ENCODE measurements at places on chromosomes 2 and 18.

DNA sequence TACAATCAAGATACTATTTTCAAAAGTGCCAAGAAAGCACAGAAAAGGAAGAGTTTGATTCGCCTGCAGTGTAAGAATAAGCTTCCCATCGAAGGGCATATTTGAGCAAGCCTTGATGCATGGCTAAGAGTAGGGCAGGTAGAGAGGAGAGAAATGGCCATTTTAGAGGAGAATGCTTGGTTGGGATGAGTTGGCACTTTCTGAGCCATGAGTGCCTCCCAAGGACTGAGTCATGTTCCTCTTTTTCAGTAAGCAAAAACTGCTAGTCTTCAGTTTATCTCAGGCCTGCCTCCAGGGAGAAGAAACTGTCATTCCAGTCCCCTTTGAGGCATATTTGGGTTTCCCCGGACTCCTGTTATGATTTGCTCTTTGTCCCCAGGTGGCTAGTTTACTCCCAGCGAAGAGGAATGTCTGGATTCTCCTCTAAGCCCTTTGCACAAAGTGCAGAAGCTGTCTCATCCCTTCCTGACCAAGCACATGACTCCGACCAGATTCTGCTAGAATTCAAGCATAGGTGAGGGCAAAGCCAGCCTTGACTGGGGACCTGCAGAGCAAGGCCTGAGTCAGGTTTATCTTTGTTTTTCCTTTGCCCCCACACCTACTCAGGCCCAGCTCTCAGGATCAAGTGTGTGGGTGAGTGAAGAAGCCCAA lies 115.2 kb downstream of the TTC32 start:
- DNase-seq, result no peak

DNA sequence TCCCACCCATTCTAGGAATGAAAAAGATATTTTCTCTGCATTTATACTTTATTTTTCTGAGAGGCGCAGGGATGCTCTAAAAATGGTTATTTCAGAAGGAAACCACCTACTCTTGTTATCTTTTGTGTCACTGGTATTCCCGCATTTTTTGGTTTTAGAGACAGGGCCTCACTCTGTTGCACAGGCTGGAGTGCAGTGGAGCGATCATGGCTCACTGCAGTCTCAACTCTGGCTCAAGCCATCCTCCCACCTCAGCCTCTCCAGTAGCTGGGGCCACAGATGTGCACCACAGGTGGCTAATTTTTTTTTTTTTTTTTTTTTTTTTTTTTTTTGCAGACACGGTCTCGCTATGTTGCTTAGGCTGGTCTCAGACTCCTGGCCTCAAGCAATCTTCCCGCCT lies 135.9 kb downstream of the NCK2 start:
- no peak for DNase-seq

DNA sequence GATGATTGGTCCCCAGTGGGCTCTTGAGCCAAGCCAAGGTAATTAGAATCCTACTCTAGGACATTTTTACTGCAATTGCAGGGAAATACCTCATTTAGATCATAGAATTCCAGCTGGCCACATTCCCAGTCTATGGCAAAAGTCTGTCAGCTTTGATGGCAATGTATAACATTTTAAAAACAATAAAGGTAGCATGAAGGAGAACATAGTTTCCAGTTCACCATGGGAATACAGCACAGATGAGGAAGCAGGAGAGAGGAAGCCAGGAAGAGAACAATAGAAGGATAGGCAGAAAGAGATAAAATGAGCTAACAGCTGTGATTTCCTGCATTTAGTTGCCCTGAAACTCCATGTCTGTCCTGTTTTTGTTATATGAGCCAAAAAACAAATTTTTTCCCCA lies 897.3 kb upstream of the DDX18 start:
- DNase-seq, result no peak

DNA sequence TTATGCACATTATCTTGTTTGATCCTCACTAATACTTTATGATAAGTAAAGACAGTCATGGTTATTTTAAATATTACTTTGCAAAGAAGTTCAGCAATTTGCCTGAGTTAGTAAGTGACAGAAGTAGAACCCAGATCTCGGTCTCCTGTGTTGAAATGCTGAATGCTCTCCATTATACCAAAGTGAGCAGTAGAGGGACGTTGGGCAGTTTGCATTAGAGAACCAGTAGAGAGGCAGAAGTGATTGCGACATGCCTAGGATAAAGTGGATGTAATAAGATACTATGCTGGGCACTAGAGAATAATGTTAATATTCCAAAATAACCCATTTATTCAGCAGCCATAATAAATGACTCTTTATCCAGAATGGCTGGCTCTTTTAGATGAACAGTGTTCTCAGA lies 201.0 kb downstream of the PMAIP1 start:
- DNase-seq, result no peak

- DNase-seq, result no peak
Measured at GRCh38 chr2:95315801-95316411, 18.8 kb downstream of the KCNIP3 start.

- no peak for DNase-seq
Measured at GRCh38 chr2:235705296-235705695, 211.5 kb downstream of the AGAP1 start.

GRCh38 chr2:42920446-42921146 lies 128.2 kb upstream of the HAAO start:
- DNase-seq, result no peak

- DNase-seq, result no peak
Measured at GRCh38 chr2:232085826-232086425, 124.4 kb downstream of the DIS3L2 start.

- no peak for DNase-seq
Measured at GRCh38 chr2:127407661-127408003, 10.6 kb upstream of the PROC start.

GRCh38 chr18:73900106-73900835 lies 247.4 kb downstream of the FBXO15 start:
- no peak for DNase-seq

DNA sequence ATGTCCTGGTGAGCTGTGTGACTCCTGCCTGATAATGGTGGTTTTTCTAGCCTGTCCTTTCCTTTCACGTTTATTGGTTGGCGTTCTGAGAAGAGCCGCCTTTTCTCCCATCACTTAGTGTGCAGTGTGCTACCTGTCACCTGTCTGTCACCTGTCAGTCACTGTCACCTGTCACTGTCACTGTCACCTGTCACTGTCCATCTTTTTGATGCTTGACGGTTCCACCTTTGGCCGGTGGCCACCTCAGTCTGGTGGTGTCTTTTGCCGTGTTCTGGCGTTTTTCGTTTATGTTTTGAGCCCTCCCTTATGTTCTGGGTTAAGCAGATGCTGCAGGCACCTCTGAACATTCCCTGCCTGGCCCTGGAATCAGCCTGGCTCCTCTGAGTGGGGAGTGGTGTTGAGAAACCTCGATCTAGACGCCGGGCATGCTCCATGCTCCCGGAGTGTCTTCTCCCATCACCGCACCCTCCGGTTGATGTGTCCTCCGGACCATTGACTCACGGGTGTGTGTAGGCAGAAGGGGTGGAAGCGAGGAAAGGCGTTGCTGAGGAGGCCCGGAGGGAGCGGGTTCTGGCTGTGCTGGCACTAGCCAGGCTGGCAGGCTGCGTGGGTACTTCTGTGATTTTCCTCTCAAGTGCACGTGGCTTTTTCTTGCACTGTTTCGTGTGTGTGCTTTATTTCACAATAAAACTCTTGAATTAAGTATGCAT lies 20.7 kb downstream of the DTYMK start:
- no peak for DNase-seq

GRCh38 chr2:121791290-121791689 lies 35.8 kb downstream of the TSN start:
- no peak for DNase-seq

- no peak for DNase-seq
Measured at GRCh38 chr2:70743677-70744076, 24.3 kb downstream of the ADD2 start.

DNA sequence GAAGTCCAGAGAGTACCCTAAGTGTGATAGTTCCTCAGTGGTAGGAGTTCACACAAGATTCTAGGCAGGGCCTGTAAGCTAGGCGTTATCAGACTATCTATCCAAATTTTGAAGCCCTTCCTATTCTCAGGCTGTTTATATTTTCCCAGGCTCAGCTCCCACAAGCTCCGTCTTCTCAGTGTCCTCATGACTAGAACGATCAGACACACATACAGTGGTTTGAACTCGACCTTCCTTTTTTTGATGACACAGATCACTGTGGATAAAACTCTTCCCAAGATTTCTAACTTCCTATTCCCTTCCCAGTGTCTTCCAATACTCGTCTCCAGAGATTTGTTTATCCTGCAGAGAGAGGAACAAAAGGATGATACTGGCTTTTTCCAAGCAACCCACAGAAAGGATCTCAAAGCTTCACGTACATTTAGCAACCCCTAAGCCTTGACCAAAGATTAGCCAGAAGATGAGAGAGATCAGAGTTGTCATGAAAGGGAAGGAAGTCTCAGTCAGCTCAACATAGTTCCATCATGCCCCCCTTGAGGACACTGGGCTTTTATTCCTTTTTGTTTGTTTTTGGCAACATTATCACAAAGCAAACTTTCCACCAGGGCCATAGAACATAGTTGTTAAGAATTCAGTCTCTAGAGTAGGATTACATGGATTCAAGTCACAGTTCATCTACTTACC lies 42.3 kb upstream of the DOK6 start:
- no peak for DNase-seq

DNA sequence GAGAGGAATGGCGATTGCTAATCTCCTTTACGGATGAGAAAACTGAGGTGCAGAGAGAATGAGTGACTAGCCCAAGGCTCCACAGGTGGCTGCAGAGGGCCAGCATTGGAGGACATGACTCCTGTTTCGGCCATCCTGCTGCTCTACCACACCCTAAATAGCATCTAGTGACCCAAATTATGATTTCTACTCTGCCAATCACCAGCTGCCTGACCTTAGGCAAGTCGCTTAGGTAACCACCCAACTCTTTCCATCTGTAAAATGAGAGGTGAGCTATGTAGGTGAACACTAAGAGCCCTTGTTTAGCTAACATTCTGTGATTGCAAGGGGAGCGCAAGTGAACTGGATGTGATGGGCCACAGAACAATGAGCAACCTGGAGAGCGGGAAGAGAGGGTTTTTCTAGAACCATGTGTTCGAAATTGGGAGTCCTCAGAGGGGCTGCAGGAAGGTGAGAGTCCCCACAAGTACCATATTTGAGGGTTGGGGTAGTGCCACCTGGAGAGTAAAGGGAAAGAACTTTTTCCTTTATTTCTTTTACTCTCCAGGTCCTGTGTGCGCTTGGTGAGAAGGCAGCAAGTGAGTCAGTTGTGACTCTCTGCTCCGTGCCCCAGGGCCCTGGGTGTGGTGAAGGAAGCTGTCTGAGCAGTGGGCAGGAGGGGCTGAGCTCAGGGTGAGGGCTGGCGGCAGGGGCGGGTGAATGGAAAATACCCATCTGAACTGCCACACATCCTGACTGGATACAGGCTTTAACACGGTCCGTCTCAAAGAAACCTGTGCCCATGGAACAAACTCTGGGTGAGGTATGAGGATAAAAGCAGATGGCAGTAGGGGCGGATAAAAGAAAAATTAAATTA lies 2.4 kb downstream of the CYP27C1 start:
- no peak for DNase-seq

- DNase-seq, result peak; percentile 32
Measured at GRCh38 chr2:130873700-130874346, 37.1 kb downstream of the ARHGEF4 start.

- DNase-seq, result no peak
Measured at GRCh38 chr2:34098256-34098655, 499.2 kb upstream of the FAM98A start.

DNA sequence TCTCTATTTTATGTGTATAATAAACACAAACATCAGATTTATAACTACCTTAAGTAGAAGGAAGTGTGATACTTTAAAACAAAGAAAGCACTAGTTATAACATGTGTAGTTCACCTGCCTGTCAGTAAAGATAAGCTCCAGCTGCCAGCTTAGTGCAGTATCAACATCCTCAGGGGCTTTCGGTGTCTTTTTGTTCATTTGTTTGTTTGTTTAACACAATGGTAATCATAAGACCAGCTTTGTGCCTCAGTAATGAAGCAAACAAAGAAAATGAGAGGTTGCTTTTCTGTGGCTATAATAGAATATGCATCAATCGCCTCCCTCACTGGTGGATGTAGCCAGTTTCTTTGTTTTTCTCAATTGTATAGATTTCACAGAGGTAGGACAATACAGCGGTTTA lies 1499.0 kb upstream of the TMEFF2 start:
- no peak for DNase-seq

DNA sequence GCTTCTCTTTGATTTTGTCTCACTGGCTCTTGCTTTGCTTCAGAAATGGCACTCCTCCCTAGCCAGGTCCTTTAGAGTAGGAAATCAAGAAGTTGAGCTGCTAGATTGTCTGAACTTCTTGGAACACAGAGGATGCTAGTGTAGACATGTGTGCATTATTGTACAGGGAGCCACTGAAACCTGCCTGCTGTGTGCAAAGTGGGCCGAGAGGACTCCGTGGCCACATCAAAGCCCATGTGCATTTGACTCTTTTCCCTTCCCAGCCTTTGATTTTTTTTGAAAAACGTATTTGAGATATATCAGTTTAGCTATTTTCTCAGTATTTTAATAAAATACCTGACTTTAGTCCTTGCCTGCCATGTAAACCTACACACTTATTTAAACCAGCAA lies 83.1 kb downstream of the TMEM247 start:
- DNase-seq, result no peak

DNA sequence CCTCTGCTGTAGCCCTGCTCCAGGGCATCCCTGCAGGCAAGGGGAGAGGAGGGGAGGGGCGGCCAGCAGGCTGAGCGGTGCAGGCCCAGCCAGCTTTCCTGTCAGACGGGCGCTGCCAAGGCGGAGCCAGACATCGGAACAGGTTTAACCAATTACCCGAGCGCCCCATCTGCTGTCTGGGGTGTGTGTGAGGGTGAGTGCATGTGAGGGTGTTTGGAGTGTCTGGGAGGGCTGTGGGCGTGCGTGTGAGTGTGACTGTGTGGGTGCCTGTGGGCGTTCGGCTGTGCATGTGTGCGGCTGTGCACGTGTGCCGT lies 20.0 kb downstream of the EMX1 start:
- DNase-seq, result no peak

DNA sequence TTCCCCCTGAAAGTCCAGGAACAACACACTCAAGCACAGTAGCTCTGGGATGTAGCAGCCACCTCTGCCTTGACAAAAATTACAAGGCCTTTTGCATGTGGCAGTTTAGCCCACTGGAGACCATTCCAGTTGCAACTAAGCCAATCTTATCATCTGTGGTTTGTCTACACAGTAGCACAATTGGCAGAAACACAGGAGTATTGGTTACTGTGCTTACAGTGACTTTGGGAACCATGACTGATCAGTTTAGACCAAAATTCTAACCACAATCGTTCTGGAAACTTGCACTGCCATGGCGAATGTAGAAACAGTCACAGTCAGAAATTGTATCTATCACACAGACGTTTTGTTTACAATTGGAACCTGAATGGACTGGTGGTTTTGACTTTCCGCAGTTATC lies 403.7 kb upstream of the MEIS1 start:
- no peak for DNase-seq

GRCh38 chr2:142033393-142033792 lies 97.4 kb downstream of the LRP1B start:
- no peak for DNase-seq

DNA sequence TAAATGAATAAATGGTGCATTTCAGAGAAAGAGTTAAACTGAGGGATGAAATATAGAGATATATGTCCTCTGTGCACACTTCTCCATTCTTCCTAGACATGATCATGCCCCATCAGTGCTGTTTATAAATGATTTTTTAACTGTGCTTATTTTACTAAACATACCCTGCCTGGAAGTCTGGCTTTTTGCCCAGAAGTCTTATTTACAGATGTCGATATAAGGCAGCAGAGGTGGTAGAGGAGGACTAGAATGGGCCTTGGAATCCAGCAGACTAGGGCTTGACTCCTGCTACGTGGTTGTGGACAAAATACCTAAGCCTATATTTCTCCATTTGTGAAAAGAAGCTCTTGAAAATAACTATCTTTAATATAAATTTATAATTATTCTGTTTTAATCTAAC lies 355.5 kb downstream of the RAD51AP2 start:
- no peak for DNase-seq

- no peak for DNase-seq
Measured at GRCh38 chr2:168210895-168211570, 36.4 kb downstream of the STK39 start.
